Prostate gland (tissue), 2 donors: ENCODE measurements at places on chromosomes 13 and 19. TPM values are rescaled to one million over a fixed set of nuclear protein-coding genes. Genes with fewer than 3 reads are reported as not detected.

GRCh38 chr13:85313761-85314503 is 485.3 kb downstream of the SLITRK6 start:
- no peaks in the 10 kb centered on the region for H3K4me1 ChIP-seq
- H3K27ac ChIP-seq, result no peak overlapping the region
- no peaks in the 10 kb centered on the region for H3K36me3 ChIP-seq
- no peak for DNase-seq

GRCh38 chr19:50468818-50469217 is 7.5 kb upstream of the EMC10 start:
- H3K36me3 ChIP-seq, result no peaks in the 10 kb centered on the region
- no peak overlapping the region for H3K4me3 ChIP-seq
- no peak overlapping the region for H3K27ac ChIP-seq
- DNase-seq, result no peak

DNA sequence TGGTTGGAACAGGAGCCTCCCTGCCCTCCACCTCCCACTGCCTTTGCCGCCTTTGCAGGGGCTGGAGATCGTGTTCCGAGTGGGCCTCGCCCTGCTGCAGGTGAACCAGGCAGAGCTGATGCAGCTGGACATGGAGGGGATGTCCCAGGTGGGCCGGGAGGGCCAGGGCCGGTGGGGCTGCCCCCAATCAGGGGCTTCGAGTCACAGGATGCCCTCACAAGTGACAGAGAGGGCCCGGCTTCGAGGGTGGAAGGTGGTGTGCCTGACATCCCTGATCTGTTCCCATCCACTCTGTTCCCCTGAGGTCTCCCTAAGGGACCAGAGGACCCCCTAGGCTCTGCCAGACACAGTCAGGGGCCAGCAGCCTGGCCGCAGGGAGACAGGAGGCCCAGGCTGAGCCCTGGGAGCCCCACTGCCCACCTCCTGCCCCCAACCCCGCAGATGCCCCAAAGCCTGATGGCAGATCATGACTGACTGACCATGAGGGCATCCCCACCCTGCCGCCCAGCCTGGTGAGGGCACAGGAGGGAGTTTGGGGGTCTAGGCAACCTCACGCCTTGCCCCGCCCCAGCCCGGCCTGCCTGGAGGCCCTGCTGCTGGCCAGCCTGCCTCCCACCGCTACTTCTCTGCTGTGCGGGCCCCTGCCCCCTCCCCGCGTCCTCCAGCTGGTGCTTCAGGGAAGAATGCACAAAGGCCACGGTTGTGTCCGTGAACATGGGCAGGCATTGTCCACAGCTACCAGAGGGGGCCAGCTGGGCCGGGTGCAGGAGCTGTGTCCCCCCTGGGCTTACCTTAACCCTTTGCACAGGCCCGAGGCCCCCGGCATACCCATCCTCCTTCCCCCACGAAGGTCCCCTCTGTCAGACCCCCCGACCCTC is 21.8 kb downstream of the EVI5L start:
- no peak for DNase-seq
- no peaks in the 10 kb centered on the region for H3K27me3 ChIP-seq
- H3K36me3 ChIP-seq, result no peaks in the 10 kb centered on the region
- no peak overlapping the region for H3K4me3 ChIP-seq

DNA sequence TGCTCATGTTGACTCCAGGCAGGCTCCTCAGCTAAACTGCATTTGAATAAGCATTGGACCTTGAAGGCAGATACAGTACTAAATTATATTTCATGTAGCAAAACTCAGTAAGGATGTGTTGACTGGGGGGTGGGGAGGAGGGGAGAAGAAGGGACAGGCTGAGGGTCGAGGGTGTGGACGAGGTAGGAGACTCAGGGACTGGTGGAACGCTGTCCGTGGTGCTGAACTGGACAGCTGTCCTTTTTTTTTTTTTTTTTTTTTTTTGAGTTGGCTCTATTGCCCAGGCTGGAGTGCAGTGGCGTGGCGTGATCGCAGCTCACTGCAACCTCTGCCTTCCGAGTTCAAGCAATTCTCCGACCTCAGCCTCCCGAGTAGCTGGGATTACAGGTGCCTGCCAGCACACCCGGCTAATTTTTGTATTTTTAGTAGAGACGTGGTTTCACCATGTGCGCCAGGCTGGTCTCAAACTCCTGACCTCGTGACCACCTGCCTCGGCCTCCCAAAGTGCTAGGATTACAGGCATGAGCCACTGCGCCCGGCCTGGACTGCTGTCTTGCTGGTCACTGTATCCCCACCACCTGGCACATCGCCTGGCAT is 33.2 kb upstream of the CASP14 start:
- DNase-seq, result no peak
- no peak overlapping the region for H3K27ac ChIP-seq
- no peak overlapping the region for H3K4me3 ChIP-seq
- no peaks in the 10 kb centered on the region for H3K36me3 ChIP-seq
- no peaks in the 10 kb centered on the region for H3K4me1 ChIP-seq

DNA sequence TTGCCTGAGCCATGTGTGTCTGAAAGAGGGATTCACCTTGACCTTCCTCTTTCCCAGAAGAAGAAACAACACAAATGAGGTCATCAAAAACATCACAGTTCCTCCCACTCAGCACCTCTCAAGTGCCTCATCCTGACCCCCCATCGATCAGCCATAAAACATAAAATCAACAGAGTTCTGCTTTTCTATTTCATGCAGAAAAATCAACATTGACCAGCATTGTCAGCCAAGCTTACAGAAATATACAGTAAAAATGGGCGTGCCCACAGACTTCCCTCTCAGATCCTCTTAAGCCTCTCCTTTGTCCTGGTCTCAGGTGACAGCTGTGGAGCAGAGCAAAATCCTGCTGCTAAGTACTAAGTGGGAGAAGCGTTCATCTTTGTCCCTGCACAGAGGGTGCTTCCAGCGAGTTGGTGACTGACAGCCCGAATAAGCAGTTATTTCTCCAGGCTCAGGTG is 213.3 kb downstream of the OLFM4 start:
- no peaks in the 10 kb centered on the region for H3K27me3 ChIP-seq
- H3K36me3 ChIP-seq, result no peaks in the 10 kb centered on the region
- H3K4me1 ChIP-seq, result no peaks in the 10 kb centered on the region
- no peak overlapping the region for H3K27ac ChIP-seq
- DNase-seq, result no peak

GRCh38 chr13:47112205-47112902 is 215.5 kb upstream of the HTR2A start:
- H3K4me1 ChIP-seq, result no peaks in the 10 kb centered on the region
- H3K4me3 ChIP-seq, result no peak overlapping the region
- H3K27ac ChIP-seq, result no peak overlapping the region
- DNase-seq, result no peak
- H3K36me3 ChIP-seq, result no peaks in the 10 kb centered on the region
- H3K27me3 ChIP-seq, result no peaks in the 10 kb centered on the region

DNA sequence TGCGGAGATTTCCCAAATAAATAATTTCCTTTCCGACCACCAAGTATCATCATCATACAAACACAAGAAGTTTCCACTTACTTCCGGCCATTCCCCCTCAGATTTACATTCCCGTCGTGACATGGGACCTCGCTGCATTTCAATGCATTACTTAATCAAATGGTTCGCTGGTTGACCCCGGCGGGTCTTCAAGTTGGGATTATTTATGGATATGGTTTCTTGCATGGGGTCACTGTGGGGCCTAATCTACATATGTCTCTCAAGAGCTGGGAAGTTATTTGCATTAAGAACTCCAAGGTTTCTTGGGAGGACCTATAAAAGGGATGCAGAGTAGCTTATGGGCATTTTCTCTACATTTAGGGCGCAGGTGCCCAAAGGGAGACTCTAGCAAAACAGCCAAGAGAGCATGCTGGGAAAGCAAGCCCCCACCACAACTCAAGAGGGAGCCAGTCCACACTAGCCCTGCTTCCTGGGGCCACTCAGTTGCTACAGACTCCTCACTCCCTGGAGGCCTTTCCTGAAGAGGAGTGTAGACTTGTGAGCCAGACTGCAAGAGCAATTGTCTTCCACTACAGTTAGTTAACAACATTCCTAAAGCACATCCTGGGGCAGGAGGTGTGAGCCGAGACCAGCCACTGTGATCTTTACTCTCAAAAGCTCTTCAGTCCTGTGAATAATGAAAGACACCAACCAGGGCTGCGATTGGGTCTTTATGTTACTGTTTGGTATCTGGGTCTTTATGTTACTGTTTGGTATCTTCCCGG is 125.3 kb downstream of the KATNAL1 start:
- no peak overlapping the region for H3K4me3 ChIP-seq
- H3K36me3 ChIP-seq, result no peaks in the 10 kb centered on the region
- no peaks in the 10 kb centered on the region for H3K27me3 ChIP-seq
- H3K27ac ChIP-seq, result no peak overlapping the region

- DNase-seq, result no peak
- H3K4me1 ChIP-seq, result no peaks in the 10 kb centered on the region
- no peak overlapping the region for H3K4me3 ChIP-seq
These were observed 368.9 kb downstream of the SLITRK6 start for GRCh38 chr13:85430216-85430794.

GRCh38 chr13:112771877-112772538 is 82.2 kb downstream of the ATP11A start:
- H3K36me3 ChIP-seq, result no peaks in the 10 kb centered on the region
- H3K4me1 ChIP-seq, result no peaks in the 10 kb centered on the region
- no peak for DNase-seq
- no peaks in the 10 kb centered on the region for H3K27me3 ChIP-seq
- H3K4me3 ChIP-seq, result no peak overlapping the region

GRCh38 chr13:89925107-89925506 is 1422.4 kb upstream of the MIR17HG start:
- H3K27me3 ChIP-seq, result no peaks in the 10 kb centered on the region
- H3K36me3 ChIP-seq, result no peaks in the 10 kb centered on the region
- no peak for DNase-seq
- H3K4me1 ChIP-seq, result no peaks in the 10 kb centered on the region
- H3K27ac ChIP-seq, result no peak overlapping the region

DNA sequence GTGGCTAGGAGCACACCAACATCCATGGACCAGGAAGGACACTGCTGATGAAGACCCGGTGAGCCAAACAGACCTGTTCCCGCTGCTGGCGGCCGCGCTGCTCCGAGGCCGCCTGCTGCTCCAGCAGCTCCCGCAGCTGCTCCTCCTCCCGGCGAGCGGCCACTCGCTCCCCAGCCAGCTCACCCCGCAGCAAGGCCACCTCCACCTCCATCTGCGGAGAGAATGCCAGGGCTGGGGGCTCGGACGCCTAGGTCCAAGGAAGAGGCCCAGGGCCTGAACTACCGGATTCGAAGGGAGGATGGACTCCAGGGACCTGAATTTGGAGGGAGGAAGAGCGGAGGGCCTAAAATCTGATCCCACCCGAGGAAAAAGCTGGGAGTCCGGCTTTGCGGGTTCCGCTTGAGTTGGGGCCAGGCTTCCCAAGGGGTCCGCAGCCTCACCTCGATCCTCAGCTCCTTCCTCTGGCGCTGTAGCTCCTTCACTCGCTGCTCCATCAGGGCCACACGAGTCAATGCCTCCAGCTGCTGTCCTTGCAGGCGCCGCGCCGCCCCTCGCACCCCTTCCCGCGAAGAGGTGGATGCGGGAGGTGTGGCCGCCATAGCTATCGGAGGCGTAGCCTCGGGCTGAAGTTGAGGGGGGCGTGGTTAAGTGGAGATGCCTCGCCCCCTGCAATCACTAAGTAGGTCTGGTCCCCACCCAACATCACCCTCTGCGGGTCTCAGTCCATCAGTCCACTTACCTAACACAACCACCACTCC is 2.7 kb downstream of the PHLDB3 start:
- H3K4me3 ChIP-seq, result peak overlapping the region; percentile 4
- DNase-seq, result no peak
- no peaks in the 10 kb centered on the region for H3K27me3 ChIP-seq
- H3K36me3 ChIP-seq, result no peaks in the 10 kb centered on the region
- peaks cover 18% of the 10 kb centered on the region for H3K4me1 ChIP-seq

- no peak overlapping the region for H3K27ac ChIP-seq
- H3K4me3 ChIP-seq, result no peak overlapping the region
- no peaks in the 10 kb centered on the region for H3K36me3 ChIP-seq
- no peak for DNase-seq
- H3K27me3 ChIP-seq, result no peaks in the 10 kb centered on the region
These were observed 33.7 kb upstream of the ZSCAN5A start for GRCh38 chr19:56348289-56348877.

GRCh38 chr13:76703216-76703615 is 183.0 kb downstream of the KCTD12 start:
- H3K4me3 ChIP-seq, result no peak overlapping the region
- H3K27ac ChIP-seq, result no peak overlapping the region
- DNase-seq, result no peak
- H3K4me1 ChIP-seq, result no peaks in the 10 kb centered on the region

The INSL3 gene
- total RNA-seq, result 117 TPM

The SPACA4 gene
- total RNA-seq, result 6.0 TPM

The FRY gene
- total RNA-seq, result 33.3 TPM

The MEIS3 gene
- total RNA-seq, result 16.2 TPM

The BLVRB gene
- total RNA-seq, result 261 TPM

The SARS2 gene
- total RNA-seq, result 23.3 TPM
